Bladder microvascular endothelial cell (primary cell): ENCODE measurements at places on chromosomes 4 and X. TPM values are rescaled to one million over a fixed set of nuclear protein-coding genes. Genes with fewer than 3 reads are reported as not detected.

MAGEA11 gene
- total RNA-seq, result not detected in 2 replicates

FAM114A1 gene
- total RNA-seq, result 67.8 and 112 TPM in 2 replicates

RBM47 gene
- total RNA-seq, result under 0.01 TPM in 1 of 2 replicates, not detected in the other

FAM9C gene
- total RNA-seq, result not detected in 2 replicates

F8A1 gene
- total RNA-seq, result 1.3 and 2.3 TPM in 2 replicates

HSFX3 gene
- total RNA-seq, result not detected in 2 replicates

DRD5 gene
- not detected in 2 replicates for total RNA-seq
